H1 (cell line): ENCODE measurements at places on chromosomes 3 and 15.

- no peak for DNase-seq
Measured at GRCh38 chr3:44476181-44476611, 1.3 kb downstream of the ZNF445 start.

DNA sequence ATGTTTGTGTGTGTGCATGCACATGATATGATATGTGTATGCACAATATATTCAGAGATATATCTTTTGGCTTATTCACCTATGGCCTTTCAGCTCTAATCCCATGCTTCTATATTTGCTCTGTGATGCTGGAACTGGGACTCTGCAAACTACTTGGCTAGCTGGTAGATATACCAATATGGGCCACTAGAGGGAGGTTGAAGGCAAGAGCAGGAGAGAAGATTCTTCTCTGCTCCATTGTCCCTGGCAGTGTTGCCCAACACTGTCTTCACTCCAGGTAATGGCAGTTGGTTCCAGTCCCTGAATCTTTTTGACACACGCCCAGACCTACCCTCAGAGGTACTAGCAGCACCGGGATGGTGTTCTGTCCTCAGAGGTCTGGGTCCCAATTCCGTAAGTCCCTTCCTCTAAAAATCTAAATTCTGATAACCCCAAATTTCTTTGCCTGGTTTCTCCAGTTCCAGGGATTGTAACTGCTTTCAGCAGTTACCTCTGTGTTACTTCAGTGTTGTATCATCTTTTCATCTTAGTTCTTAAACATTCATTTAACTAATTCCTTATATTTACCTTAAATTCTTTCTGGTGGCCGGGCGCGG, 44.7 kb downstream of the GTPBP8 start:
- peak; percentile 55 for DNase-seq

DNA sequence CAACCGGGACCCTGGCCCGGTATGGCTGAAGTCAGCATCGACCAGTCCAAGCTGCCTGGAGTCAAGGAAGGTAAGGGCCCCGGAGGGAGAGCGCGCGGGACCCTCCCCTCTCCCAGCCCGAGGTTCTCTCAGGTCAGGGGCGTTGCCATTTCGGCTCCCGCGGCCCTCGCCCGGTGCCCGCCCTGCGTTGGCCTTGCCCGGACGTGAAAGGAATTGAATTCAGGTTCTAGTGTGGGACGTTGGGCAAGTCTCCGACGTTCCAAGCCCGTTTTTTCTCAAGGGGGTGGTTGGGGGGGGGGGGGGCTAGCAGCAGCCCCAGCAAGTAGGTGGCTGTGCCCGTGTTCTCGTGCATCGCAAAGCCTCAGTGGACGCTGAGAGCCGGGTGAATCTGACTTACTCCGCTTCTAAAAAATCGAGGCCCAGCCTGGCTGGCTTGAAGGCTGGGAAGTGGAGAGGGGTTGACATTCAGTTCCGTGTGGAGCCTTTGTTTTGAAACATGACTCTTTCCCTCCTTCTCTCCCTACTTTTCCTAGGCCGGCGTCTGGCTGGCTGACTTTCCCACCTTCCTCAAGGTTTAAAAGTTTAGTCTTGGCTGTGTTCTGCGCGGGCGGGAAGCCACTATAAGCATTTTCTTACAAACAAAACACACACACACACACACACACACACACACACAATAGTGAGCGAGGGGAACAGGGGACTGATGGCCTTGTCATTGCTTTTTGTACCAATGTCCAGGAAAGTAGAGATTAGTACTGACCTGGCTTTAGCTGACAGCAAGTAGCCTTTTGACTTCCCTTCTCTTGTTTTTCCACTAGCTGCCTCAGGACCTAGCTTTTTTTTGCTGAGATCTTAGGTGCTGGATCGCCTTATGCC, at the start of gene UTS2B:
Gene UTS2B, minus strand, starts transcription at position 873 of the 876 bp plus-strand sequence. CDS start 48,337 bp downstream, outside the sequence.
- DNase-seq: no peak

- DNase-seq: no peak
Measured at GRCh38 chr3:182514236-182514964, 278.9 kb upstream of the ATP11B start.

DNA sequence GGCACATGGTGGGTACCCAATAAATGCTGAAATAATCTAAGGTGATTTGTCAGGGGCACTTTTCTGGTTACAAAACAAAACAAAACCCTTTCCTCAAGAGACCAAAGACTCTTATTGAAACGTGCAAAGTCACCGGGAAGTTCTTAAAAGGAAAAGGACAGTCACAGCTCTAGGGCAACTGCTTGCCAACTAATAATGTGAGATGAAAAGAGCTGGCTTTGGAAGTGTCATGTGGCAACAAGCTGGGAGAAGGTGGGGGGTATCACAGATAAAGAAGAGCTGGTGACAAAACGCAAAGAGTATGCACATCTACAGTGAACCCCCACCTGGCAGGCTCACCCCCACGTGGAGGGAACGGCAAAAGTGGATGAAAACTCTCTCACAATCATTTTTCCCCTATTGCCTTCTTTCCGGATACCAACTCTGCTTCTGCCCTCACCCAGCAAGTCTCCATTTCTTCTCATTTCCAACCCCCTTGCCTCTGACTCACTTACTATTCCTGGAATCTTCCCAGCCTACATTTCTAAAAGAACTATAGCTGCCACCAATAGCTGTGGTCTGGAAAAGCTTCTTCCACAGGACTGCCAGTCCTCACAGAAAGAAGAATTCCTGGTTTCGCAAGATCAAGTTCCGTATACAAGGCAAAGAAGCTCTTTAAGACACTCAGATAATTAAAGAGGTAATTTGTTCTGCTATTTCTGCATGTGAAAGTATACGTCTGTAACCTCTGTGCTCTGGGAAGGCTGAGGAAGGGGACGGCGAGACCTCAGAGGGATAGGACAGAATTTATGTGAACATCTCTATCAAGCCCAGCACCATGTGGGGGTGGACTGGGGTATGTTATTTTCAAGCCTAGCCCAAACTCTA, 21.8 kb upstream of the ANPEP start:
- no peak for DNase-seq

DNA sequence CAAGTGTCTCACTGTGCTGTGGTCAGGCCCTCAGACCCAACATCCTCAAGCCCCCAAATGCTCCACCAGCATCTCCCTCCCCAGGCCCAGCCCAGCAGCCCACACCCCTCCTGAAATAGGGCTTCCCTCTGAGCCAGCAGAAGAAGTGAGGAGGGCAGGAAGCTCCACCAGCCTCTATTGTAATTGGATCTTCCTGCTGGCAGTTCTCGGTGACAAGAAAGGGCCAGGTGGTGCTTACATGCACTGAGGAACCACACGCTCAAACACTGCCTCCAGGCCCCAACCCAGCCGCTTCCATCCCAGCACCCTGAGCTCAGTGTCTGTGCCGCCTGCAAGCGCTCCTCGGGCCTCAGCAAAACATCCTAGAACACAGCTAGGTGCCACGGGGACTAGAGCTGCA, 96.7 kb downstream of the ATP10A start:
- peak; percentile 33 for DNase-seq

DNA sequence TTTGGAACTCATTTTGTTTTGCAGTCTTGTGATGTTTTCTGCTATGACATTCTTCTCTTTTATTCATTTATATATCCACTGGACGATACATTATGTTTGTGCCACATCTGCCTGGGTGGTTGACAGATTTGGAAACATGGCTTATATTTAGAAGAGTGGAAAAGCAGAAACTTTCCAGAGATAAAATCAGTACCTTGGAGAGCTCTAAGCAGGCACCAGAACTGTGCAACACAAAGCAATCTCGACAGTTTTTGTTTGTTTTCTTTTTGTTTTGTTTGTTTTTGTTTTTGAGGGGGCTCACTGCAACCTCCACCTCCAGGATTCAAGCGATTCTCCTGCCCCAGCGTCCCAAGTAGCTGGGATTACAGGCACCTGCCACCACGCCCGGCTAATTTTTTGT, 45.5 kb downstream of the SYN2 start:
- no peak for DNase-seq

DNA sequence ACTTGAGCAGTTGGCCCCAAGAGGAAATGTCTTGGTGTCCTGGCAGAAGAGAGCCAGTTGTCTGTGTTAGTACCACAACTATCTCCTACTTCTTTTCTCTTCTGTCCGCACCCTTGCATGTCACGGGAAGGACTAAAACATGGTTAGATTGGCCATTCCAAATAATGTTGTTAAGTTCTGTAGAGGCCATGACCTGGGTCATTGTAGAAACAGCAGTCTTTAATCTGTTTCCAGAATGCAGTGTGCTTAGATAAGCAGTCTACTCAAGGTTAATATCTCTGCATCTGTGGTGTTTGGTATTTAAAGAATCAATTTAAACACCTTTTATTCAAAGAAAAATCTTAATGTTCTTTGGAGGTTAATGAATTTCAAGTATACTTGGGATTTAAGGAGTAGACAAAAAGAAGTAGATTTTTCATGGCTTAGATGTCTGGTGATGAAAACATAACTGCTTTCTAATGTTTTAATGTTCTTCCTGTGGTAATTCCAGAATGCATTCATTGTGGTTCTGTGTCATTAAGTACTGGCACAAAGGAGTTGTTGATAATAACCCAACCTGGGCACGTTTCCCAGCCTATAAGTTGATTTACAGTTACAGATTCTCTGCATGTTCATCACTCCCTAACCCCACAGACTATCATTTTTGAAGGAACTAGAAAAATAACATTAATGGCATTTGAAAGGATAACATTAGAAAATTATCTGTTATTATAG, 58.9 kb downstream of the TMEM108 start:
- no peak for DNase-seq

DNA sequence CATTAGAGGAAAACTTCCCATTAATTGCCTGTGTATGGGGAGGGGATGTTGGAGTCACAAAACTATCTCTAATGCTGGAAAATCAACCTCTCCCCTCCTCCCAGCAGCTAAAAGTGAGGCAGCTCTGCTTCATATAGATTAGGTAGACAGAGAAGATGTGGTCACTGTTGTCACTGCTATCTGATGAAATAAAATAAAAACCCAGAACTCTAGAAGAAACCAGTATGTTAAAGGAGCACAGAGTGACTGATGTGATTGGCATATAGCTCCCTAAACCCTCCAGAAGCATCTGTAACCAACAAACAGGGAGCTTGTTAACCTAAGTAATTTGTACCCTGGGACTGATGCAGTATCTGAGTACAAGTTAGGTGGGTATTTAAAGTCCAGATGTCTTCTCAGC, 211.9 kb upstream of the TRIM42 start:
- DNase-seq: no peak

GRCh38 chr3:4411236-4411635, 55.8 kb downstream of the SUMF1 start:
- no peak for DNase-seq

DNA sequence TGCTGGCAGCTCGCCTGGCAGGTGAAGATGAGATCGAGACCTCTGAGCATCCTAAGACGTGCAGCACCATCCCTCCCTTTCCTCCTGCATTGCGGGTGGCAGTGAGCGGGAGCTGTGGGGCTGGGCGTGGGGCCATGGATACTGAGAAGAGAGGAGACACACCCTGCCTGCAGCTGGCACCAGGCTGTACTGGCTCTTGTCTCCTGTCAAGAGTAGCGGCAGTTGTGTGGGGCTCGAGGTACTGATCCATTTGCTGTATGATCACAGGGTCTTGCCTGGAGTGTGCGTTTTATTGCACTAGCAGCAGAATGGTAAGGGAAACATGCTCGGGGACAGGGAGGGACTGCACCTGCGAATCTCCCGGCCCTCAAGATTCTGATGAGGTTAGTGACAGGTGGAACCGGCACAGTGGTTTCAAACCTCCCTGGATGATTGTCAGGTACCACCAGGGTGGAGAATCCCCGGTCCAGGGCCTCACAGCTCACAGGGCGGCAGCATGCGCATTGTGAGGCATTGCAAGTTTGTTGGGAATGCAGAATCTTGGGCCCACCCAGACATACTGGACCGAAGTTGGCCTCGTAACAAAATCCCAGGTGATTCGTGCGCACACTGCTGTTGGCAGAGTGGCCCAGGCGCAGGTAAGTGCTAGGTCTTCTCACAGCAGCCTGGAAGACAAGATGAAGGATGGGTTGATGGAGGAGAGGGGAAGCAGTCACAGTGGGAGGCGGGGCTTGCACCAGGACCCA, 14.1 kb downstream of the SYNM start:
- DNase-seq: no peak

DNA sequence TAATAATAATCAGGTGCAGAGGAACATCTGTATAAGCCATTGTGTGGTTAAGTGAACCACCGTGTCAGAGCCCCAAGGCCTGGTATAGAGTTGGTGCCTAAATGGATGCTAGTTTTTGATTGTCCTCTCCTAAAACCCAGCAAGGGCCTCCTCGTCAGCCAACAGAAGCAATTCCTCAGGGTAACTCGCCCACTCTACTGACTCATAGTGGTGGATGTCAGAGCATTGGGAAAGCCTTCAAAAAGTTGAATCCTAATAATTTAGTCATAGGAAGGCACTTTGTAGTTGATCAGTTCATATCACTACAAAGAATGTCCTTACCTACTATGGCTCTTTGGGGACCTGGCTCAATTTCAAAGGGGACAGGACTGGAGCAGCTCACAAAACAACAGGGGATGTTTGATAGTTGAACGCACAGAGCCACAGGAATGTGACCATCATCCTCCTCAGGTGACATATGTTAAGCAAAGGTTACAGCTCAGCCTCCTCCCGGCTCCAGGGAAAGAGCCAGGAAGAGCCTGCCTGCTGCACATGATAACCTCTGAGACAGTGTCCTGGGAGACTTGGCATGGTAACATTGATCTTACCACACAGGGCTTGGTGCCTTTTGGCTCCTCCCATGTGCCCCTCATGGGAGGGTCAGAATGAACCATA, 338.7 kb downstream of the CLSTN2 start:
- DNase-seq: no peak

DNA sequence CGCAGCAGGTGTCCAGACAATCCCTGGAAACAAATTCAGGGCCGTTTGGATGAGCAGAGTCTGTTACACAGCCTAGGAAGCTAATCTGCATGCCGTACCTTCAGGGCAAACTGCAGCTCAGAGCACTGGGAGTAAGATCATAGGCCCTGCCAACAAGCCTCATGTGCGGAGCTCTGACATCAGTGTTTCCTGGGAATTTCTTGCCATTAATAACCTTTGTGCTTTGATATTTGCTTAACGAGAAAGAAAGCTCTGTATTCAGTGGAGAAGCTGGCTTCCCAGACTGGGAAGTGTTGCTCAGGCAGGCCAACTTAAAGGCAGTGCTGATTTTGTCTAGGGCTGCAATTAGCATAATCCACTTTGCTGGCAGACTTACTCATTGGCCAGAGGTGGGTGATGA, 116.1 kb upstream of the KLHL25 start:
- no peak for DNase-seq

- DNase-seq: no peak
Measured at GRCh38 chr3:181718369-181718768, 6.6 kb downstream of the SOX2 start.
